ENCODE measurements at places on chromosomes 5 and 9.

- DNase-seq: no peak
Observed at GRCh38 chr5:174134545-174134944, 89.0 kb downstream of the NSG2 start.

DNA sequence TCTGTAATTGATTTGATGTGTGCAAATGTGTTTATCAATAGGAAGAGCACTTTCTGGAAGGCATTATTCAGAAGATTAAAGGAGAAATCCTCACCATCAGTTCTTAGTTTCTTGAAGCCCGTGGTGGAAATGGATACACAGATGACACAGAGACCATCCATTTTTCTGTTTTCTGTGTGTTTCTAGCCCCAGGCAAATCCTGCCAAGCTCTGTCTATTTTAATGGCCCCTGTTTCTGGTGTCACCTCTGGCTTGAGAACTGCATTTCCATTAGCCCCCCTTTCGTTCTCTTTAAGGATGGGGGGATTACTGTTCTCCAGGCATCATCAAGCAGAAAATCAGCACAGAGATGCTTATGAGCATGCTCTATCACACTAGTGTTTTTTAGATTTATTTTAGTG is 37.3 kb downstream of the DAPK1 start:
- DNase-seq: no peak

DNA sequence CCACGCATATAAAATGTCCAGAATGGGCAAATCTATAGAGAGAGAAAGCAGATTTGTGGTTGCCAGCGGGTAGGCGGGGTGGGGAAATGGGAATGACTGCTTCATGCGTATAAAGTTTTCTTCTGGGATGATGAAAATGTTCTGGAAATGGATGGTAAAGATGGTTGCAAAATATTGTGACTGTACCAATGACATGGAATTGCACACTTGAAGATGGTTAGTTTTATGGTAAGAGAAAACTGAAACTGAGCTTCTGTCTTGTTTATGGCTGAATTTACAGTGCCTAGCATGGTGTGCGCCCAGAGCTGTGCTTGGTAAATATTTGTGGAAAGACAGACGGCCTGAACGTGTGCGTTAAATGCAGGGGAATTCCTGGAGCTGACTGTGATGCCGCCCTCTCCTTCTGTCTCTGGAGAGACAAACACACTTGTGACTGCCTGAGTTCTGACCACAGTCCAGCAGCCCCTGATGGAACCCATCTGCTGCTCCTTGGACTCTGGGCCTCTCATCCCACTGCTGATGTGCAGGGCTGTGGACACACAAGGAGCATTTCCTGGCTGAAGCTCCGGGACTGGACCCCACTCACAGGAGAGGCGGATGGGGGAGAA is 8.6 kb upstream of the PTGES start:
- DNase-seq: peak; percentile 38

DNA sequence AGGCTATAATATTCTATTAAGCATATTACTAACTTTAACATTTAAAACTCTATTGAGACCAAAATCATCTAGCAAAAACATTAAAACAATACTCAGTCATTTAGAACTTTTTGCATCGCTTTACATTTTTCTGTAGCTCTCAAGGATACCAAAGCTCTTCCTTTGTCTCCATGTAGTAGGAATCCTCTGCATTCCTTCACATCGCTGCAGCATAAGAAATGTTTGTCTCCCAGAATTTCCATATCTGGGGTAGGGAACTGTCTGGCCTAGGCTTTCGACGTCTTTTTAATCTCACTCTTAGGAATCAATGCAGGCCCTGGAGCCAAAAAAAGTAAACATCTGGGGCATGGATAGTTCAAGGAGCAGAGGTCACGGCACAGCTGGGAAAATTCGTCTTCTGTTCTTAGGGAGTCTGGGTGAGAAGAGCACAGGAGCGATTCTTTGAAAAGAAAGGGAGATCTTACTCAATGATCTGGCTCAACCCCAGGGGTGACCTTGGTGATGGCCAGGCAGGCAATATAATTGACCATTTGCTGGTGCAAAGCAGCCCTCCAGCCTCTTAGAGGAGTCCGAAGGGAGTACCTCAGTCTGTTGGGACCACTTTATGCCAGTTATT is 23.2 kb upstream of the RAI14 start:
- no peak for DNase-seq

GRCh38 chr5:15731699-15732098 is 231.7 kb downstream of the FBXL7 start:
- no peak for DNase-seq

DNA sequence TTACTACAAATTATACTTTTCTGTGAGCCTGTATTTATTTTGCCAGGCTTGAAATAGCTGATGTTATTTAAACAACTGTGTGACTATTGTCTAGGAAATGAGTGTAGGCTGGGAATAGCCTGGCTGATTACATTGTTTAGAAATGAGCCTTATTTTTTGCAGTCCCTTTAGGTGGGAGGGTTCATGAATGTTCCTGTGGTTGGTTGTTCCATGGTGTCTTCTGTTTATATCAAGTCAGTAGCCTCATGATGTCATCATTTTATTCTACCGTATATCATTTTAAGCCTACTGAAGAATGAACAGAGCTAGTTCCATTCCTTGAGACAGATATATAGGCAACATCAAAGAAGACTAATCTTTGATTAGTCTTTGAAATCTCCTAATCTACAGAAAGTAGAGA is 53.1 kb downstream of the MAP1B start:
- DNase-seq: no peak

GRCh38 chr5:55758231-55758630 is 20.4 kb downstream of the DDX4 start:
- DNase-seq: no peak

DNA sequence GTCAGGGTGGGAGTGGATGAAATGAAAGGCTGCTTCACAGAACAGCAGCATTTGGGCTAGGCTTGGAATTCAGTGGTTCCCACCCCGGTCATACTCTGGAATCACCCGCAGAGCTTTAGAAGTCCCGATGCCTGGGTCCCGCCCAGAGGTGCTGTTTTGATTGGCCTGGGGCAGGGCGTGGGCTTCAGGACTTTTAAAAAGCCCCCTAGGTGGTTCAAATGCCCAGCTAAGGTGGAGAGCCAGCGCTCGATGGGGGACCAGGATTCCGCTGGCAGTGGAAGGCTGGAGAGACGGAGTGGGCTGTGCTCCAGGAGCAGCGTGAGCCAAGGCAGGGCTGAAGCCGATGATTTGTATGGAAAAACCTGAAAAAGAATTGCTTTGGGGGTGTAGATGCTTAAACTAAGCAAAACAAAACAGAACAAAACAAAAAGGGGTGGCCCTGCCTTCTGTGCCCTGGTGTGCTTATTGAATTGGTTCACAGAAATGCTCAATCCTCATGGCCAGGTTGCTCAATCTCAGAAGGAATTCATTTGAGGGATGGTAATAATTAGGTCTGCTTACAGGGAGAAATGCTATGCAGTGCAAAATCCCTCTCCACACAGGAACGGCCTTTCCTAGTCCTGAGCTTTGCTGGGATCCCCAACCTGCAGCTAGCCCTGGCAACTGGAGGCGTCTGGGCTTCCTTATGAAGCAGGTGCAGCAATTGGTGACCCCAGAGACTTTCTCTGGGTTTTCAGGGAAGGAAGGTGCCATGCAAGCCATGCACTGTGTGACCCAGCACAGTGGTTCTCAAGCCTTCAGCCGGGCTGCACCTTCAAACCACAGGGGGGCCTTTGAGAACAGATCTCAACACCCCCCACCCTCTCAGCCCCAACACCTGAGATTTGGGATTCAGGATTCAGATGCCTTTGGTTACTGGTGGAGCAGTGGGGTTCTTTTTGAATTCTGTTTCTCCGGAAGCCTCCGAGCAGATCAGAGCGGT is 174.0 kb upstream of the ZNF618 start:
- no peak for DNase-seq

GRCh38 chr5:149372932-149373331 is 6.2 kb downstream of the IL17B start:
- DNase-seq: no peak

DNA sequence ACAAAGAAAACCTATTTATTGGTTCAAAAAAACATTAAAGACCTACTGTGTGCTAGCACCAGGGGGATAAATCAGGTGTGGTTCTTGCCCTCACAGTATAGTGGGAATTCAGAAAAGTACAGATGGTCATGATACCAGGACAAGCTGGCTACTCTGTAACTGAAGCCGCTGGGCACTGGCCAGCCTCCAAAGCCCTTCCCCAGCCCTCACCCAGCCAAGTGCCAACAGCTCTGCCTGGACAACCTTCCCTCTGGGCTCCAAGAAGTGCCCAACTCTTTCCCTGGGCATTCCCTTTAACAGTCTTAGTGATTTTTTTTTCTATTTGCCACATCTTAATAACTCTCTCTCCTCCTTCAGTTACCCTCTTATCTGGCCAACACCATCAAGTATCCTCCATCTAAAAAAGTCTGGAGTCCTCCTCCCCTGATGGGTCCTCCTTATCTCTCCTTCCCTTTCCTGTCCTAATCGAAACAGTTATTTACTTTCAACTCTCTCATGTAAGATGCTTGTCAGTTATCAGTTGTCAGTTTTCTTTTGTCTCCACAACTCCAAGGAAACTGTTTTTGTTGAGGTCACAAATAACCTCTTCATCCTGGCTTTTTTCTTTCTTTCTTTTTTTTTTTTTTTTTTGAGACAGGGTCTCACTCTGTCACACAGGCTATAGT is 13.3 kb upstream of the SEPTIN8 start:
- no peak for DNase-seq

DNA sequence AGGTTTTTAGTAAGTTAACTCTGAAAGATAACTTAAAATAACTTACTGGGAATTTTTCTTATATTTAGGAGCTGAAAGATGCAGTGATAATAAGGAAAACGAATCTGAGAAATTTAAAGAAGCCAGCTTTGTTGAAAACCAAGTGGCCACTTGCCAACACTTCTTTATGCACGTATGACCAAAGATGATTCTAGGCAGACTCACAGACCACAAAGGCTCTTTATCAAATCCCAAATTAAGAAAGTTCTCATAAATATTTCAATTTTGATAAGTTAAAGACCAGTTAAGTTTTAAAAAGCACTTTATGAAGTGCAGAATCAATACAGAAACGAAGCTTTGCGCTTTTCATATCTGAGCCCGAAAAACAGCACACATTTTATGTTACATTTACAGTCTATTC is 1.5 kb downstream of the AFF4 start:
- no peak for DNase-seq

DNA sequence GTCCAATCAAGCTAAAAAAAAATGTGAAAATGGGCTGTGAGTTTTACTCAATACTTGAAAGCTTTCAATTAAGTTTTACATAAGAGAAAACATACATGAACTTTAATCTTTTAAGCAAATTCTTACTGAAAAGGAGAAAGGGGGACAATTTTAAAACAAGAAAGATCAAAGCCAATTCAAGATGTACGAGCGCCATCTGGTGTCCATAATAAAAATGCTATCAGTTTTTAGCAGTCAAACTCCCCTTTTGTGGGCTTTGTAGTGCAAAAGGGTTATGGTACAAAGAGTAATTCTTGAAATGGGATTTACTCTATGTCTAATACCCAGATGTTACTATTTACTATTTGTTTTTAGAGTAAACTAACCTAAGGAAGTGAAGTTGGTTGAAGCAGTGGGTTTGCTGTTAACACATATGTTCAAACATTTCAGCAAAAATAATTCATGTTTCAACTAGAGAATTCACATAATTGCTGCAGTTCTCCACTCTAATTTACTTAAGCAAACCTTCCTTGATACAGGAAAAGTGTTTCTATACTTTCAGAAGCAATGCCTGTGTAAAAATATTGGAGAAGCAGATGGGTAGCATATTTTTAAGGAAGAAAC is 228.2 kb upstream of the TYRP1 start:
- no peak for DNase-seq

- DNase-seq: no peak
Observed at GRCh38 chr9:99966716-99967115, 60.3 kb downstream of the STX17 start.

DNA sequence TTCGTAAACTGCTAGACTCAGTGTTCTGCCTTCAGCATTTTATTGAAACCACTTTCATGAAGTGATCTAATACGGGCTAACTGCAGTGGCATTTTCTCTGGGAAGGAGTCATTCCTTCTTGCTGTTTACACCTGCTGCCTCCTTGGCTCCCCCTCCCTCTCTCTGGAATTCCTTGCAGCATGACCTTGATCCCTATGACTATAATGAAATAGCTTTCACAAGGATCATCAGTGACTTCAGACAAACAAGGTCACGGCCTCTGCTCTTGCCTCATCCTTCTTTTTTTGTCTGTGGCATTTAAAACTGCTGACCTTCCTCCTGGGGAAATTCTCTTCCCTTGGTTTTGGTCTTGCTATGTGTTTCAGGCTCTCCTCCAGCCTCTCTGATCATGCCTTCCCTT is 90.2 kb downstream of the ZNF462 start:
- DNase-seq: peak; percentile 0

DNA sequence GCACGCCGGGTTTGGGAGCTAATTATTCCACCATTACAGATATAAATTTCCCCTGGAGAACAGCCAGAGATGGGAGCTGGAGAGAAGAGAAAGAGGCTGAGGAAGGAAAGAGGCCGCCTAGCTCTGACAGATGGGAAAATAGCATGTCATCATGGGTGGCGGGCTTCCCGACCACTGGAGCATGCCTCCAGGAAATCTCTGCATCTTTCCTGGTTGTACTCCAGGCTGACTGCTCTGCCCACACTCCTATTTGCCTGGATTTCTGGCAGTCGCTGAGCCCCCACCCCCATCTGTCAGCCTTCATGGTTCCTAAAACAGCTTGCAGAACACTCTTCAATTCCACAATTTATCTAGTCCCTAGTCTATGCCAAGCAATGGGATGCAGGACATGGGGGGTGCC is 14.3 kb upstream of the GABRP start:
- no peak for DNase-seq

DNA sequence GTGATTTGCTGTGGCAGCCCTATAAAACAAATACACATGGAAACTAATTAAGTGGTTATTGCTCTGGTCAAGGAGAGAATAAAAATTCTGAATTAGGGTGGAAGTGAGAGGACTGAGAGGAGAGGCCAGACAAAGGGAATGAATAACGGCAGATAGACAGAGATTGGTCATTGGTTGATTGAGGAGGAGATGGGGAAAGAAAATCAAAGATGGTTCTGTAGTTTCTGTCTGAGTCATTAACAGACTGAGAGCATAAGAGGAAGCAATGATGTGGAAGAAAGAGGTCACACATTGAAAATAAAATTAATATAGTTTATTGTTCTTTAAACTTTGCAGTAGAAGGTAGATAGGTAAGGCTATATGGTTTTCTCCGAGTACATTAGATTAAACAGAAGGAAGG is 469.8 kb downstream of the ACTL7B start:
- peak; percentile 10 for DNase-seq

DNA sequence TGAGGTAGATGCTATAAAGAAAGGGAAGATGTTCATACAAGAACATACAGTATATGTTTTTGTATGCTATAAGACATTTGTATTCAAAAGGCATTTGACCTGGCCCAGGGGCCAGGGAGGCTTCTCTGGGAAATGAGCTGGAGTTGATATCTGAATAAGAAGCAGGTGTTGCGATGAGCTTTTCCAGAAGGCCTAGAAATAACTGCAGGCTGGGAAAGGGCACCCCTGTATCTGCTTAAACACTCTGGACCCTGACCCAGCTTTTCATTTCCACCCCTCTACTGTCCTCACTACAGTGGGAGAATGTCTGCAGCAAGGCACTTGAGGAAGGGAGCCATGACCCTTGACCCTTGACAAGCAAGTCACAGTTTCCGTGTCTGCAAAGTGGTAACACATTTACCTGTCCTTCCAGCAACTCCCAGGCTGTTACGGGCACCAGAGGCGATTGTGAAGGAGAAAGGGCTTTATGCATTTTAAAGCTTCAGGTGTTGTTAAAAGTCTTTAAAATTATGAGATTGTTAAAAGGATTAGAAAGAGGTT is 88.2 kb upstream of the PANK3 start:
- no peak for DNase-seq
